Uterus (tissue), 4 donors: ENCODE measurements at places on chromosomes 3 and 15.

DNA sequence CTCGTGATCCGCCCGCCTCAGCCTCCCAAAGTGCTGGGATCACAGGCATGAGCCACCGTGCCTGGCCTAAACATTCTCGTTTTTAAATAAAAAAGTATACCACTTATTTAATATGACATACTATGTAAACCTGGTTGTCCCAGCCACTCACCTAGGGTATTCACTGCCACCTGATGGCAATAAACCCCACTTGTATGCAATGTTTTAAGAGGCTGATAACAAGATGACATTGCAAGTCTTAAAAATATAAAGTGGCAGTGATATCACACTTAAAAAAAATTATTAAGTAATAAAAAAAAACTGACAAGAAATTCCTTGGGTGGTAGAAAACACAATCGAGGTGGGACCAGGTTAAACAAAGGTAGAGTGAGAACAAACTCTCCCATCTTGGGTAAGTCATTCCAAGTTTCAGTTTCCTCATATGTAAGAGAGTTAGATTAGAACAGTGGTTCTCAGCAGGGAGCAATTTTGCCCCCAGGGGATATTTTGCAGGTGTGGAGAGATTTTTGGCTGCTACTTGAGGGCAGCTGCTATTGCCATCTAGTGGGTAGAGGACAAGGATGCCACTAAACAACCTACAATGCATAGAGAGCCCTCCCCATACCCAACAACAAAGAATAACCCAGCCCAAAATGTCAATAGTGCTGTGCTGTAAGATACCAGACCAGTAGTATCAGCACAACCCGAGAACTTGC lies 14.5 kb downstream of the ARF4 start:
- H3K4me1 ChIP-seq = peaks cover 4% of the 10 kb centered on the region
- H3K4me3 ChIP-seq = no peak overlapping the region
- DNase-seq = no peak
- H3K27ac ChIP-seq = no peak overlapping the region
- no peaks in the 10 kb centered on the region for H3K36me3 ChIP-seq
- H3K27me3 ChIP-seq = no peaks in the 10 kb centered on the region

- H3K27ac ChIP-seq = peak overlapping the region; percentile 92
- H3K4me3 ChIP-seq = peak overlapping the region; percentile 55
- no peak for DNase-seq
- no peaks in the 10 kb centered on the region for H3K27me3 ChIP-seq
- H3K4me1 ChIP-seq = peaks cover 3% of the 10 kb centered on the region
These were observed 161.6 kb downstream of the GAP43 start for GRCh38 chr3:115784739-115785536.

DNA sequence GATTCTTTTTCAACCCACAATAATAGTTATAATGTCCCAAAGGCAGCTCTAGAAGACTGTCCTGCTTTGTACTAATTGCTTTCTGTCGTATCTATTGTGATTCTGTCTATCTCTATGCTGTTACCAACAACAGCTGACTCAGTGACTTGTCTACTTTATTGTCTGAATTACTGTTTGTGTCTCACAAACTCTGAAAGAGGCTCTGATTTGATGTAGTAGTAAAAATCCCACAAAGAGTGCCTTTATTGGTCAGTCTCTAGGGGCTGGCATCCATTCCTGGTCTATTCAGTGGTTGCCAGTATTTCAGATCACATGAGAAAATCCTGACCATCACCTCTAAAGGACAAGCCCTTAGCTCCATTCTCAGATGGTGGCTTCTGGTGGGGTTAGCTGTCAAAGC lies 254.2 kb downstream of the NSUN3 start:
- no peaks in the 10 kb centered on the region for H3K36me3 ChIP-seq
- no peak overlapping the region for H3K4me3 ChIP-seq
- H3K27me3 ChIP-seq = no peaks in the 10 kb centered on the region
- no peak for DNase-seq

DNA sequence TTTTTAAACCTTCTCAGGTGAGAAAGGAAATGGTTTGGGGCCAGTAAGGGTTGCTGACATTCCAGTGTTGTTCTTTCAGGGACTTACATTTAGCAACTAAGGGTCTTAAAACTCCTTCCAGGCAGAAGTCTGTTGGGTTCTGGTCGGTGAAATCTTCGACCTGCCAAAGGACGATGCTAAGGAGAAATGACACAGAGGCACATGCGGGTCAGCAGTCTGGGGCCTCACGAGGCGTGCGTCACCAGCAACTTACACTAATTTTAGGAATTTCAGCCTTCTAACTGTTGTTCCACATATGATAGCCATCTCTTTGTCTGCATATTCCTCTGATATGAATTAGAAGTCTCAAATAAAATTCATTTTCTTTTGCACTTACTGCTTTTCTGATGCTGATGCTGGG lies 64.1 kb upstream of the TMEM108 start:
- no peak overlapping the region for H3K4me3 ChIP-seq
- H3K36me3 ChIP-seq = no peaks in the 10 kb centered on the region
- no peak for DNase-seq
- H3K4me1 ChIP-seq = no peaks in the 10 kb centered on the region

- DNase-seq = no peak
- no peak overlapping the region for H3K27ac ChIP-seq
- no peaks in the 10 kb centered on the region for H3K4me1 ChIP-seq
- H3K27me3 ChIP-seq = no peaks in the 10 kb centered on the region
- no peak overlapping the region for H3K4me3 ChIP-seq
These were observed 95.8 kb upstream of the SNRPN start for GRCh38 chr15:24858737-24859601.

GRCh38 chr15:60589253-60589652 lies 110.3 kb upstream of the ICE2 start:
- no peak for DNase-seq
- no peaks in the 10 kb centered on the region for H3K36me3 ChIP-seq
- peak overlapping the region; percentile 87 for H3K27ac ChIP-seq
- H3K4me3 ChIP-seq = no peak overlapping the region
